Lower lobe of right lung (tissue), 2 donors: ENCODE measurements at places on chromosomes 1 and 21. TPM values are rescaled to one million over a fixed set of nuclear protein-coding genes. Genes with fewer than 3 reads are reported as not detected.

CAMK1G gene
- 0.56 TPM for total RNA-seq

CAPN8 gene
- 70.6 TPM for total RNA-seq

PRKAA2 gene
- 1.9 TPM for total RNA-seq

ITGB2 gene
- 468 TPM for total RNA-seq

KIF17 gene
- total RNA-seq = 8.4 TPM

ADAR gene
- total RNA-seq = 202 TPM

DCST1 gene
- not detected for total RNA-seq

AMY1A gene
- total RNA-seq = 5.8 TPM

CNKSR1 gene
- 25.0 TPM for total RNA-seq

NUP210L gene
- total RNA-seq = 1.7 TPM

MATN1 gene
- not detected for total RNA-seq

ELF3 gene
- 74.1 TPM for total RNA-seq

USH2A gene
- total RNA-seq = not detected

SSX2IP gene
- 5.8 TPM for total RNA-seq
